Activated naive CD4-positive, alpha-beta T cell treated with anti-CD3 and anti-CD28 coated beads, Interleukin-2, amount 50 U/mL, for 16 hours (primary cell): ENCODE measurements at places on chromosomes 12 and 14.

- no peak for DNase-seq
Observed at GRCh38 chr12:4809013-4809448, 88.8 kb downstream of the GALNT8 start.

GRCh38 chr14:22159957-22160356 lies 429.1 kb downstream of the DAD1 start:
- peak; percentile 12 for DNase-seq

DNA sequence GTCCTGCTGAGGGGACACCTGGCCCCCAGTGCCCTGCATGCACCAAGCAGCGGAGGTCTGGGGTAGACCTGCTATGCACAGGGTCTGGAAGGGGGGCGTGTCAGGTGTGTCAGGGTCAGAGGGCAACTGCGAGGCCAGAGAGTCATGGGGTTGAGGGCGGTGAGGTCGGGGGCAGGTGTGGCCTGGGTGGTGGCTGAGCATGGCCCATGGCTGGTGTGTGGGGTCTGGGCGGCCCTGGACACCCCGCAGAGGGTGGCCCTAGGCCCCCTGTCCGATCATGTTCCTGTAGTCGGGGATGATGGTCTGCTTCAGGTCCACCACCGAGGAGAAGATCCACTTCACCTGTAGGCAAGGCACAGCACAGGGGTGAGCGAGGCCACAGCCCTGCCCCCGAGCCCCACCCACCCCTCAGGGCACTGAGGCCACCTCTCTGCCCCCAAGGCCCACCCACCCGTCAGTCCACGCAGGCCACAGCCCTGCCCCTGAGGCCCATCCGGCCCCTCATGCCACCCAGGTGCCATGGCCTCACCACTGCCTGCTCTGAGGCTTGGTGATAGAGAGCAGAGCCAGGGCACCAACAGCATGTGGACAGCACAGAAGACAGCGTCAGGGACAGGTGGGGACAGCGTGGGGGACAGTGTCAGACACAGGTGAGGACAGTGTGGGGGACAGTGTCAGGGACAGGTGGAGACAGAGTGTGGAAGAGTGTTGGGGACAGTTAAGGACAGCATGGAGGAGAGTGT lies 211.3 kb downstream of the TMEM121 start:
- no peak for DNase-seq

- no peak for DNase-seq
Observed at GRCh38 chr14:92610849-92611271, 97.3 kb downstream of the RIN3 start.

GRCh38 chr14:105935384-105935783 lies 409.0 kb downstream of the TMEM121 start:
- no peak for DNase-seq

DNA sequence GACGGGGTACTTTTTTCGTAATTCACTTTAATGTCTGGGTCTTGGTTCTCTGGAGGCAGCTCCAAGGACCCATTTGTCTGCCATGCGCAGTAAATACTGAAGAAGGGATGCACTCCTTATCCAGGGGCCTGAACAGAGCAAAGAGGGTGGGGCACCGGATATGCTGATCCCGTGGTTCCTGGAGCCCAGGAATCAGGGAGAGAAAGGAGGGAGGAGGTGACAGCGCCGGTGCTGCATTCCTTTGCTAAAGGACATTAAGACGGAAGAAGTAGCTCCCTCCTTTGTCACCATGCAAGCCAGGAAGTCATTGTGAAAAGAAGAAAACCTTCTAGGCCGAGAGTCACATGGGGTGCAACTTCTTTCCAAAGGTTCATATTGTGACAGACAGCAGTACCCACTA lies 1057.7 kb downstream of the VRK1 start:
- DNase-seq: no peak

DNA sequence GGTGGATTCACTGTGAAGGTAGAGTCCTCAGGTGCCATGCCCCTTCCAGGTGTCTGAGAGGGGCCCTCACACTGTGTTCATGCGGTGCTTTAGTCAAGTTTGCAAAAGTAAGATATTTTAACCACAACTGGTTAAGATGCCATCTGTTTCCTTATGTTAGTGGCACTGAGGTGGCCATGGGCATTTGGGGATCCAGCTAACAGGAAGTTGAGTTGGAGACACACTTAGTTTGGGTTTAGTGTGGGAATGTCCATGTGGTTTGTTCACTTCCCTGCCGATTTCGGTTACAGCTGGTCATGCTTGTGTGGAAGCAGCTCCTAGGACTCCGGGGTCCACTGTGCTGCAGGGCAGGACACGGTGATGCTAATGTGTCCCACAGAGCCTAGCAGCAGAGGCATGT lies 17.3 kb upstream of the ABHD12B start:
- no peak for DNase-seq

DNA sequence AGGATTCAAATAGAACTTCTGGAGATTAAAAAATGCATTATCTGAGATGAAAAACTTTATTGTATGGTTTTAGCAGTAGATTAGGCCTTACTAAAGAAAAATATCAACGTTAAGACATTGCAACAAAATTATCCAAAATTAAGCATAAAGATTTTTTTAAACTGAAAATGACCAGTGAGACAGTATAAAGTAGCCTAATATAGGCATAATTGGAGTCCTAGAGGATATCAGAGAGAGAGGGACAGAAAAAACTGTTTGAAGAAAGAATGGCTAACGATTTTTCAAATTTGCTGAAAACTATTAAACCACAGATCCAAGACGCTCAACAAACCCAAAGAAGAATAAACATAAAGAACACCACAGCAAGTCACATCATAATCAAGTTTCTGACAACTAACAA lies 149.5 kb upstream of the LMNTD1 start:
- no peak for DNase-seq
